ENCODE measurements at places on chromosomes 3 and 15.

GRCh38 chr3:44478606-44479094 is 1.2 kb upstream of the ZNF445 start:
- DNase-seq: no peak

DNA sequence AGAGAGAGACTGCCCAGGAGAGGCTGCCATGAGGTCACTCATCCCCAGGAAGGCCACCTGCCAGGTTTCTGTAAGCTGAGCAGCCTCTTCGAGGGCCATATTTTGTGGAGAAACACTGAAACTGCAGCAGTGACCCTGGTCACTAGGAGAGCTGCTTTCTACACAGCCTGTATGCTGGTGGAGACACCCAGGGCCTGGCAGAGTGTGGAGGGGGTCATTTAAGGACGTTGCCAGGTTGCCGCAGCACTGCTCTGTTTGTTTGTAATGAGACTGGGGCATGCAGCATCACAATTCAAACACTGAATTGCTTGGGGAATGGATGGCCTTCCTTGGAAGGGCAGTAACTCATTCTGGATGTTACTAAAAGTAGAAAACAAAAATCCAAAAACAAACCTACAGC is 104.9 kb upstream of the TRIM42 start:
- DNase-seq: no peak

DNA sequence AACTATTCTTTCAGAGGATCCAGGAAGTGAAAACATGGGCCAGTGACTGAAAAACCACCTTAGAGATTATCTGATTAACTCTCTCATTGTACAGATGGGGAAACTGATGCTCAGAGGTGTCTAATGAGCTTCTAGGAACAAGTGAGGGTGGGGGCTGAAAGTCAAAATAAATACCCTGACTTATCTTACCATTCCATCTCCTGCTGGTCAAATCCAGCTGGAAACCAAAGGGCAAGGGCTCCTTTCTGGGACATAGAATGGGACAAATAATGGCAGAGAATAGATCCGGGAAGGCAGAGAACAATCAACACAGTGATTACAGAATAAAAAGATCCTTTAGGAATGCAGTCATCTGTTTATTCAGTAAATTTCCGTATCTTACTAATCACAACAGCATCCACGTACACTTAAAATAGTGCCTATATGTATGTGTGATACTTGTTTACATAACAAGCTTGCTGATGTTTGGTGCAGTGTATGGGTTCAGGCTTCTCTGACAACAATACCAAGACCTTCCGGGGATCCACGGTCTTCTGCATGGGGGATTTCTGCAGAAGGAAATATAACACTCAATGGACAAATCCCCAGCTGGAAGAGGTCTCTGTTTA is 173.2 kb downstream of the THSD4 start:
- no peak for DNase-seq

- DNase-seq: no peak
Measured at GRCh38 chr3:44080474-44081072, 161.1 kb upstream of the TOPAZ1 start.

- DNase-seq: no peak
Measured at GRCh38 chr15:66066005-66066404, 187.5 kb downstream of the MEGF11 start.

- DNase-seq: no peak
Measured at GRCh38 chr3:72748659-72749058, 99.6 kb downstream of the SHQ1 start.

- DNase-seq: no peak
Measured at GRCh38 chr3:123907720-123908119, 23.6 kb upstream of the MYLK start.

- no peak for DNase-seq
Measured at GRCh38 chr15:36815786-36816185, 236.4 kb downstream of the CDIN1 start.

GRCh38 chr15:25796395-25796794 is 66.7 kb downstream of the ATP10A start:
- DNase-seq: no peak

- no peak for DNase-seq
Measured at GRCh38 chr3:58359621-58360020, 26.9 kb downstream of the PXK start.

DNA sequence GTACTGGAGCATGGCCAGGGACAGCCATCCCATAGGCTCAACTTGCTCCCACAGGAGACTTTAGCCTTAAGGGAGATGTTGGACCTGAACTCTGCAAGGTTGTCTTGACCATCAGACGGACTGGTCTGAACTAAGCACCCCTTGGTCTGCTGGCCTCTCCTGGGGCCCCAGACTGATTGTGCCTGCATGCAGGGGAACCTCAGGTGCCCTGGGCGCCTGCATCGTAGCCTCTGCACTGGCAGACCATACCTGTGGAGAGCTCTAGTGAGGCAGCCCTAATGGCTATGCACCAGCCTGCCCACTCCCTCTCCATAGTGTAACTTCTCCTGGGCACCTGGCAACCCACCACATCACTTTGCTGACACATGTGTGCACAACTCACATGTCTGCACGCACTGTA is 395.6 kb downstream of the ZPLD1 start:
- no peak for DNase-seq

- no peak for DNase-seq
Measured at GRCh38 chr3:11140713-11141104, 13.6 kb upstream of the HRH1 start.

DNA sequence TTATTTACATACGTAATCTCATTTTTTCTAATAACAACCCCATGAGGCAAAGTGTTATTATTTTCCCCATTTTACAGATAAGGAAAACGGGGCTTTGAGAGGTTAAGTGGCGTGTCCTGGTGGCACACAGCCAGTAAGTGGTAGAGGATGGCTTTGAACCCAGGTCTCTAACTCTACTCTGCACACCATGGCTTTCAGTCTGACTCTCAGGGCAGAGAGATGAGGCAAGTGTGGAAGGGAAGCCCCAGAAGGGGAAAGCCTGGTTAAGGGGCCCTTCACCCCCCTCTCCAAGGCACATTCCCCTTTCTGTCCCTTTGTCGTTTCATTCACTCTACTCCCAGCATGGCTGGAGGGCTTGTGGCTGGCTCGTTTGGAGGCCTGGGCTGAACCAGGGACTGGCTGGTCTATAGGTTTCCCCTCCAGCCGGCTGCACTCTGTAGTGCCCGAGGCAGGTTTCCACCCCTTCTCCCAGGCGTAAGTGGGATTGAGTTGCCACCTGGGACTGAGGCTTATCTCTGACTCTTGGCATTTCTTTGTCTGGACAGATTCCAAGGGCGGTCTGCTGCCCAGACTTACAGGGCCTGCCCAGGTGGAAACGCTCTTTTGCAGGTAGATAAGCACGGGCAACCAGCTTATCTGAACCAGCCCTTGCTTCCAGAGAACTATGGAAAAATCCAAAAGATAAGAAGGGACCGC is 12.1 kb downstream of the SEMA4B start:
- DNase-seq: no peak

- DNase-seq: no peak
Measured at GRCh38 chr3:53711387-53711786, 134.8 kb downstream of the CHDH start.

Data from fibroblast of the conjunctiva (primary cell).